ENCODE measurements at places on chromosomes 7 and 10. TPM values are rescaled to one million over a fixed set of nuclear protein-coding genes. Genes with fewer than 3 reads are reported as not detected.

Gene GIMAP1
- total RNA-seq, result 0.05 TPM

DNA sequence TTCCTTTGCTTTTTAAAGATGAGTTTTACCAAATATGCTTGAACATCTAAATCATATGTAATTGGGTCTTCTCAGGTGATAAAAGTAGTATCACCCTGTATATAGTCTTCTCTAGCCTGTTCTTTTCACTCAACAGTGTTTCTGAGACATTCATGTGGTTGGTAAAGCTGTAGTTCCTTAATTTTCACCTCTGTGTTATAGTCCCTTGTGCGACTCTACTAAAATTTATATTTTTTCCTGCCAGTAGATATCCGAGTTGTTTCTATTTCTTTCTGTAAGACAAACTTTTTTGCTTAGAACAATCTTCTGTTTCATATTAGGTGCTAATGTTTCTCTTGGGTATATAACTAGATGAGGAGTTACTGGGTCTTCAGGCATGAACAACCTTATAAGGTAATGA is 35.6 kb downstream of the SYPL1 start:
- H3K36me3 ChIP-seq, result no peaks in the 10 kb centered on the region
- no peak overlapping the region for H3K27ac ChIP-seq
- DNase-seq, result no peak
- H3K4me1 ChIP-seq, result peaks cover 19% of the 10 kb centered on the region

Gene ADIRF
- total RNA-seq, result 1.0 TPM

Gene MMRN2
- total RNA-seq, result 2.4 TPM

- H3K36me3 ChIP-seq, result peaks cover 2% of the 10 kb centered on the region
- no peak overlapping the region for H3K4me3 ChIP-seq
- H3K27ac ChIP-seq, result no peak overlapping the region
- no peaks in the 10 kb centered on the region for H3K27me3 ChIP-seq
- no peak for DNase-seq
Observed at GRCh38 chr10:112366992-112367391, 6.9 kb upstream of the ACSL5 start.

DNA sequence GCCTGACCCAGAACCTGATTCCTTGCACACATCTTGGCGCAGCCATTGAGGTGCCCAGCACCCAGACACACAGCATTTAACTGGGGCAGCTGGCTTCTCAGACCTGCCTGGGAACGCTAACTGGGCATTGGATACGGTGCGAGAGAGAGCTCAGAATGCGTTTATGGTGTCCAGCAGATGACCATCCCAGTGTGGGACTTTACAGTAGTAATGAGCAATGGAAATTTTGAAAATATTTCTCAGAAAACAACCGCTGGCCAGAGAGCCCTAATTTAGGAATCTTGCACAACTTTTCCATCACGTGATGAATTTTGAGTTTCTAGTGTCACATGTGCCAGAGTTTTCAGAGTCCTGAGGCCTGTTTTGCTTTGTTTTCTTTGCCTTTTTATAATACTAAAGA is 78.2 kb upstream of the SEC61G start:
- no peaks in the 10 kb centered on the region for H3K27me3 ChIP-seq
- no peak for DNase-seq
- no peaks in the 10 kb centered on the region for H3K36me3 ChIP-seq
- H3K4me3 ChIP-seq, result no peak overlapping the region

DNA sequence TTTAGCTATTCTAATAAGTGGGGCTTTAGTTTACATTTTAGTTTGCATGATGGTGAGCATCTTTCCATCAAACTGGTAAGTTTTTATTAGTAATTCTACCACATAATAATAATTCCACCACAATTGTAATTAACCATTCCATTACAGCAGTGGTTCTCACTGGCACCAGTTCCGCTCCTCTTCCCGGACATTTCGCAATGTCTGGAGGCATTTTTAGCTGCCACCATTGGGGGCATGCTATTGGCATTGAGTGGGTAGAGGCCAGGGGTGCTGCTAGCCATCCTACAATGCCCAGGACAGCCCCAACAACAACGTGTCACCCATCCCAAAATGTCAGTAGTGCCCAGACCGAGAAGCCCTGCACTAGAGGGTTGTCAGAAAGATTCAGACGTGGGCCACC is 31.4 kb downstream of the ADRB1 start:
- H3K27me3 ChIP-seq, result no peaks in the 10 kb centered on the region
- H3K27ac ChIP-seq, result no peak overlapping the region
- no peak for DNase-seq
- no peak overlapping the region for H3K4me3 ChIP-seq

Gene CCDC136
- total RNA-seq, result 47.4 TPM

DNA sequence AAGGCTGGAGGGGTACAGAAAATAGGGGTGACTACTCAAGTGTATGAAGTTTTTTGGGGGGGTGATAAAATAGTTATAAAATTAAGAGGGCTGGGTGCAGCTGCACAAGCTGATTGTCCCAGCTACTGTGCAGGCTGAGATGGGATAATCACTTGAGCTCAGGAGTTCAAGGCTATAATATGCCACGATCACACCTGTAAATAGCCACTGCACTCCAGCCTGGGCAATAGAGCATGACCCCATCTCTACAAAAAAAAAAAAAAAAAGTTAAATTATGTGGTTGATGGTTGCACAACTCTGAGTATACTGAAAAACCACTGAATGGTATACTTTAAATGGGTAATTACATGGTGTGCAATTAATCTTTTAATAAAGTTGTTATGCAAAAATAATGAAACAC is 172.9 kb downstream of the SRPK2 start:
- no peak overlapping the region for H3K4me3 ChIP-seq
- no peak for DNase-seq
- no peaks in the 10 kb centered on the region for H3K27me3 ChIP-seq
- H3K27ac ChIP-seq, result no peak overlapping the region
- H3K4me1 ChIP-seq, result peaks cover 17% of the 10 kb centered on the region

Gene CSGALNACT2
- 5.1 TPM for total RNA-seq

Gene HECW1
- total RNA-seq, result 5.4 TPM

- H3K4me1 ChIP-seq, result no peaks in the 10 kb centered on the region
- no peak for DNase-seq
- H3K4me3 ChIP-seq, result no peak overlapping the region
- H3K27ac ChIP-seq, result no peak overlapping the region
Observed at GRCh38 chr7:12873571-12873970, 186.1 kb downstream of the ARL4A start.

DNA sequence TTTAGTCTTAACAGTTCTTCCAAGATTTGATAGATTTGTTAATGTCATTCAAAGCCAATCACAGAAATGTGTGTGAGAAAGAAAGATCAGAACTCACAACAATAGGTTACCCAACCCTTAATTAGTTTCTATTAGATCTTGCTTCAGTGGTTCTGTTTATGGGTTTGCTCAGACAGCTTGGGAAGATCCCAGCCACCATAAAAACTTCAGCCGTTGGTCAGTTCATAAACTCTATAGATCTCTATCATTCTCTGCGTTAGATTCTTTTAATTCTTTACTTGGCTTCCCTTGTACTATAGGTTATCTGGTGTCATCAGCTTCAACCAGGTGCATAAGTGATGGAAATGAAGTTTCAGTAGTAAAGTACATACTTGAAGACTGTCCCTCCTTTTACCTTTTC is 54.4 kb downstream of the ZNF277 start:
- H3K4me3 ChIP-seq, result no peak overlapping the region
- no peaks in the 10 kb centered on the region for H3K27me3 ChIP-seq
- H3K4me1 ChIP-seq, result peaks cover 49% of the 10 kb centered on the region

DNA sequence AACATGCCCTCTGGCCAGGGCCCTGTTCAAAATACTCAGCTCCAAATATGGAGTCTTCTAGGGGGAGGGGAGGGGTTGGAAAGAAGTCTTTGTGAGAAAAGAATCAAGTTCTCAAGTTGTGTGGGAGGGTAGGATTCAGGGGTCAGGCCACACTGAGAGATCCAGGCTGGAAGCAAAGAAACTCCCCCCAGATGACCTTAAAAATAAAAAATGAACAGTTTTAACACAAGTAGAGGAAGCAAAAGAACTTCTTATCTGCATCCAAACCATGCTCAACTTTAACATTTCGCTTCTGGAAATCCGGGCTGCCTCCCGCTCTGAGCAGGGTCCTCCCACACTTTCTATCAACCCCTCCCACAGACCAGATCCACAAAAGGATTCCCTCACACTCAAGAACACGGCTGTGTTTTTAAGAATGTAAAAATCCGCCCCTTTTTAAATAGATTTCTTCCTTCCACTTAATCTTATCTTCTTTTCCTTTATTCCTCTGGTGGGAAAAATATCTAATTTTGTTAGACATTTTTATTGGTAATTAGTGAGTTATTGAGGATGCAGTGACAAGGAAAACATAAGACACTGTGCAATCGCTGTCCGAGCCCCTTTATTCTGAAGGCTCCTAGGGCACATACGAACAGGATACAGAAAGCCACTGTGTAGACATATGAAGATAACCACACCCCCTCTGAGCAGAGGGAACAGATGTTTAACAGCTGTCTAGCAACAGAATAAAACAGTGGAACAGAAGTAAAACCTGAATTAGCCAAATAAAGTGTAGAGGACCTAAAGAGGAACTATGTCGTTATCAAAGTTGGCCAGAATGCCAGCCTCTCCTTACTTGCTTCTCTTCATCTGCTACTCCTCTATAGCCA is 43.8 kb downstream of the CYTH3 start:
- DNase-seq, result no peak
- peaks cover 35% of the 10 kb centered on the region for H3K4me1 ChIP-seq
- peaks cover 3% of the 10 kb centered on the region for H3K36me3 ChIP-seq
- H3K27me3 ChIP-seq, result no peaks in the 10 kb centered on the region

DNA sequence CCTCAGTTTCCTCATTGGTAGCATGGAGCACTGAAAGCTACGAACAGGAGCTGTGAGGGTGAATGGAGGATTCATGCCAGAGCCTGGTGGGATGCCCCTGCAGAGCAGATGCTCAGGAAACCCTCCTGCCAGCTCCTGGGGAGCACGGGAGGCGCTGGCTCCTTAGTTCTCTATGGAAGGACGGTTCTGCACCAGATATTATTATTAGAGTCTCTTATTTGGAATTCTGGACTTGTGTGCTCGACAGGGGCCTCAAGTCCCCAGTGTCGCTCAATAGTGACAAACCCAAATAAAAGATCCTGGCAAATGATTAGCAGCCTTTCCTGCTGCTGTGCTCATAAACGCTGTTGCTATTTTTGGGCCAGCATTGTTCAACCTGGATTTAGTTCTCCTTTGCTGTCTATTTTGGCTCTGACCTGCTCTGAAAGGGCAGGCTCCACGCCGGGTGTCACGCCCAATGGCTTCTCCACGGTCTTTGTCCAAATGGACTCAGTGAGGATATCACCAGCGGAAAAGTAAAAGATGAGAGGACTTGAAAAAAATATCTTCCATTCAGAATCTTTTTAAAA is 23.0 kb upstream of the KLF6 start:
- H3K4me3 ChIP-seq, result no peak overlapping the region
- H3K36me3 ChIP-seq, result no peaks in the 10 kb centered on the region
- DNase-seq, result no peak
- H3K4me1 ChIP-seq, result peaks cover 38% of the 10 kb centered on the region

DNA sequence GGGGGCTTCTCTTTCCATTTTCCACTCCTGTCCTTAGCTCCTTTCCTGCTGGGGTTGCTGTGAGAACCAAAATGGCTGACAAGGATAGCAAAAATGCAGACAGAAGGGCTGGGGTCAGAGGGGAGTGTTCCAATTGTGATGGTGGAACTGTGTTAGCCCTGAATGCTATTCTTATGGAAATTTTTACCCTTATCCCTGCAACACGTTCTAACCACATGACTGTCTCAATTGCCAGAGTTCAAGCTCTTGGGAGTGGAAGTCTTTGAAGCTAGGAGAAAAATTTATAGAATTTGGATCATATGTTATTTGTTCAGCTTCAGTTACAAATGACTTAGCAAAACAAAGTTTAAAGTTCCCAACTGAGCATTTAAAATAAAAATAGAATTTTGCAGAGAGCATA is 134.1 kb downstream of the ADCYAP1R1 start:
- peaks cover 5% of the 10 kb centered on the region for H3K4me1 ChIP-seq
- no peak for DNase-seq
- no peak overlapping the region for H3K27ac ChIP-seq
- no peaks in the 10 kb centered on the region for H3K36me3 ChIP-seq
- H3K4me3 ChIP-seq, result no peak overlapping the region
- H3K27me3 ChIP-seq, result no peaks in the 10 kb centered on the region

GRCh38 chr10:129963641-129964501 is at the start of gene EBF3:
Gene EBF3, minus strand, starts transcription at chr10:129964274. Its CDS starts 506 bp downstream, at chr10:129963768.
- H3K36me3 ChIP-seq, result no peaks in the 10 kb centered on the region
- H3K27me3 ChIP-seq, result peaks cover 86% of the 10 kb centered on the region
- H3K27ac ChIP-seq, result no peak within 1 kb of the TSS

- no peaks in the 10 kb centered on the region for H3K36me3 ChIP-seq
- no peak overlapping the region for H3K27ac ChIP-seq
- H3K4me3 ChIP-seq, result no peak overlapping the region
- H3K27me3 ChIP-seq, result no peaks in the 10 kb centered on the region
- no peak for DNase-seq
Observed at GRCh38 chr7:140983802-140984201, 30.9 kb downstream of the MRPS33 start.

- H3K4me1 ChIP-seq, result peaks cover 20% of the 10 kb centered on the region
- H3K36me3 ChIP-seq, result no peaks in the 10 kb centered on the region
- no peak overlapping the region for H3K27ac ChIP-seq
- peak; percentile 38 for DNase-seq
- H3K27me3 ChIP-seq, result peaks cover 61% of the 10 kb centered on the region
- peak overlapping the region; percentile 92 for H3K4me3 ChIP-seq
Observed at GRCh38 chr10:27741173-27742091, 4.2 kb downstream of the MKX start.

DNA sequence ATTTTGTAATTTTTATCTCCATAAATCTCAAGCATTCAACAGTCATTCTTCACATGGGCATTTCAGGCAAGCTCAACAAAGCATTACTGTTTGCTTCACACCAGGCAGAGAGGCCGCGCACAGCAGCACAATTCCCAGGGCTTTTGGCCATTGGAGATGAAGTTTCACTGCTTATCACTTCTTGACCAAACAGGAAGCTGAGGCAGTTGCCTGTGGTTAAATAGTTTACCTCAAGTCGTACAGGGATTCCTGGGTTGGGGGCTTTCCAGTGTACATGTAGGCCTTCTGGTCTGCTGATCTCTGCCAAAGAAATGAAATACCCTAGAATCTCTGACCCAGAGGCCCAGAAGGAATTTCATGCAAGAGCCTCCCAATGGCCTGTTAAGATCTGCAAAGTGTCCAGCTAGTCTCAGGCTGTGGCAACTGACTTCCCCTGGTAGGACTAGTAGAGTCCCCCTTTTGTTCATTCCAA is 11.2 kb upstream of the PRDX3 start:
- no peaks in the 10 kb centered on the region for H3K27me3 ChIP-seq
- no peaks in the 10 kb centered on the region for H3K4me1 ChIP-seq
- no peak overlapping the region for H3K27ac ChIP-seq
- no peaks in the 10 kb centered on the region for H3K36me3 ChIP-seq
- no peak overlapping the region for H3K4me3 ChIP-seq

GRCh38 chr10:103575416-103576075 is 82.0 kb downstream of the NEURL1 start:
- no peaks in the 10 kb centered on the region for H3K27me3 ChIP-seq
- H3K36me3 ChIP-seq, result no peaks in the 10 kb centered on the region
- H3K4me3 ChIP-seq, result no peak overlapping the region
- H3K27ac ChIP-seq, result no peak overlapping the region
- no peaks in the 10 kb centered on the region for H3K4me1 ChIP-seq
